ENCODE measurements at places on chromosomes 12 and 14. TPM values are rescaled to one million over a fixed set of nuclear protein-coding genes. Genes with fewer than 3 reads are reported as not detected.

- DNase-seq, result no peak
Observed at GRCh38 chr12:66944365-66944764, 265.5 kb upstream of the GRIP1 start.

NIN gene
- 33.2 TPM for total RNA-seq

- no peak for DNase-seq
Observed at GRCh38 chr14:64775081-64775777, 71.0 kb downstream of the PLEKHG3 start.

DNA sequence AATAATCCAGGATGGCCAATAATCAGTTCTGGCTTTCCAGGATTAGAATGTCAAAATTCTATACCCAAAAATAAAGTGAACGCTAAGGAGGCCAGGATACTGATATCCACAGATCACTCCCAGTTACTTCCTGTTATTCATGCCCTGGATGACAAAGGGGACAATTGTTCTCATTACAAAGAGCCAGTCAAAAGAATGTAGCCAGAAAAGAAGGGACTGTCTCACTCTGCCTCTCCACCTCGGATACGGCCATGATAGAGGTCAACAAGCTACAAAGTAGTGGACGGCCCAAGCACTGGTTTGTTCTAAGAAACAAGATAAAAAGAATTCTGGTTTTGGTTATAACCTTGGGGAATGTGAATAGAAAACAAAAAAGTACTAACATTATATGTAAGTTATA, 116.1 kb upstream of the ATF7IP start:
- DNase-seq, result no peak

PITPNM2 gene
- 7.0 TPM for total RNA-seq

DNA sequence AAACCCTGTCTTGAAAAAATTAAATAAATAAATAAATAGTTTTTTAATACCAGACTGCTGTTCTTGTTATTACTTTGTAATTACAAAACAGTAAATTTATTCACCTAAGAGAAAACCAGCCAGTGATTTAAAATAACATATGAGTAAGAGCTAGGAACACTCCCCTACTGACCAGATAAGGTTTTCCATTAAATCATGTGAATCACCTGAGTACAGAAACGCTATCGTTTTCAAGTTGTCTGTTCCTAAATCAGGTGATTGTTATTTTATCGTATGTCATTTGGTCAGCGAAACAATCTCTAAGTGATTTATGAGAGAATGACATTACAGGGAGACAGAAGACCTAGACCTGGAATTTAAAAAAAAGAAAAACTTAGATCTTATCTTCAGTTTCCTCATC, 47.3 kb downstream of the RPS29 start:
- no peak for DNase-seq

GRCh38 chr12:26043135-26044006, 81.5 kb downstream of the BHLHE41 start:
- DNase-seq, result no peak

Data from mesothelial cell of epicardium (in vitro differentiated cells).